ENCODE measurements at places on chromosomes 13 and 19.

- DNase-seq: no peak
These were observed 285.8 kb downstream of the DIAPH3 start for GRCh38 chr13:59877933-59878332.

DNA sequence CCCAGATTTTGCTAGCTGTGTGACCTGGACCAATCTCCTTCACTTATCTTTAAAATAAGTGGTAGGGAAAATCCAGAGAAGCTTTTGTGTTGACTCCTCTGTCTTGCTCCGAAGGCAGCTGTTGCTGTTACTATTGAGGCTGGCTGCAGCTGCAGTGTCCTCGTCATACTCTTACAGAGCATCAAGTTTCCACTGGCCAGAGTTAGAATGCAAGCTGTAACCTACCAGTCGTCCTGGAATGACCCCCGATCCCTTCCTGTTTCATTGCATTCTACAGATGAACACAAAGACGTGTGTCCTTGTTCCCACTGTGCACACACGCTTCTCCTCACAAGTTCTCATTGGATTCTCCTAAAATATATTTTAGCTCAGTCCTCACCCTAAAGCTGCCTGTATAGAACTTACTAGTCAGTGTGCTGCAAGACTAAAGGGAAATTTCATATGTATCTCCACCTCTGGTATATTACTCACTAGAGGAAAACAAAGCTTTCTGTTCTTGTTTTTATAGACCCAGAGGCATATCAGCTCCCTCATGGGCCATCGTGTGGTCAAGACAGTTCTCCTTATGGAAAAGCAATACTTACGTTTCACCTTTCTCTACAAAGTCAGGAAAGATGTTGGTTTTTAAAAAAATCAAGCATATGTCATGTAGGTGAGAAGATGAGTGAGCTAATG, 589.8 kb downstream of the LMO7 start:
- no peak for DNase-seq

DNA sequence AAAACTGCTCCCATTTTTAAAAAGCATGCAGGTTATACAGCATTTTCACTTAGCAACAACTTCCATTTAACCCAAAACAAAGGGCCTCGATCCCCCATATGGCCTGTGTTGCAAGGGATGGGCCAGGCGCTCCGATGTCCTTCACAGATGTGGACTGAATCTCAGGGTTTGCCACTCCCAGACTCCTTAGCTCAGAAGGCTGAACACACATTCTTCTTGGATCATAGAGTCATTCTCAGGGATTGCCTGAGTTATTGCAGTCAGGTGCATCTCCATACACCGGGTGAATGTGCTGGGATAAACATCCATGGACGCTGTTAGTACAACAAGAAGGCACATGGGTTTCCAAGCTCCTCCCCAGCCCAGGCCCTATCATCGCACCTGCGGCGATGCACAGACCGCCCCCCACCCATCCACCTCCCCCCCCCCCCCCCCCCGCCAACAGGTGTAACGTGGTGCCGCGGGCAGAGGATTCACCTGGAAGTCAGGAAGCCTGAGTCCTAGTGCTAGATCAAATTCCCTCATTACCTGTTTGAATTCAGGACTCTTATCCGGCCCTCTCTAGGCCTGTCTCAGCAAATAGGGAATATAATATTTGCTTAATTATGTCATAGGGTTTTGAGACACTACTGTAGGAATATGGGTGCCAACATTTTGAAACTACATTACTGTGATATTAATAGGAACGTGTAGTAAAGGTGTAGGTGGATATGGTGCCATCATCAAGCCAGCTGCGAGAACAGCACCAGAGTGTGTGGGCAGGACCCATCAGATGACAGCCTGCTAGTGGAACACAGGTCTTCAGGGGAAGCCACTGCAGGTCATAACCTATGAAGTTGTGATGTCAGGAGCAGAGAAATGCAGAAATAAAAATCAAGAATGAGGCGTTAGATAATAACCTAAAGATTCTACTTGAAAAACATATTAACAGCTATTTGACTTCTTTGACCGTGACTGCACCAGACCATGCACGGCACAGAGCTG, 110.9 kb downstream of the SACS start:
- no peak for DNase-seq

- no peak for DNase-seq
These were observed 4.2 kb upstream of the ZSCAN4 start for GRCh38 chr19:57664269-57665127.

DNA sequence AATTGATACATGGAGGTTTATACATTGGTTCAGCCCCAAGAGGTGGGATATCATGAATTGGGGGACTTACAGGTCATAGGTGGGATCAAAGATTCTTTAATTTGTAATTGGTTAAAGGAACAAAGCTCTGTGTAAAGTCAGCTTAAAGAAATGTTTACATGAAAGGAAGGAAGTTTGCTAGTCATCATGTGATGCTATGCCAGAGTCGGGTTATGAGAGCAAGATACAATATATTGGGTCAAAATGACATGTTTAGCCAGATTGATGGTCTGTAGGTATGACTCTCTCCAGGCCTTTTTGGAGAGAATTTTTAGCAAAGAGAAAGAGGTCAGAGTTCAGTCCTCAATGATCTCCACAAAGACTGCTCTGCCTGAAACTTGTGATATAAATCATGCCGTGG, 5.3 kb upstream of the CYSLTR2 start:
- no peak for DNase-seq

DNA sequence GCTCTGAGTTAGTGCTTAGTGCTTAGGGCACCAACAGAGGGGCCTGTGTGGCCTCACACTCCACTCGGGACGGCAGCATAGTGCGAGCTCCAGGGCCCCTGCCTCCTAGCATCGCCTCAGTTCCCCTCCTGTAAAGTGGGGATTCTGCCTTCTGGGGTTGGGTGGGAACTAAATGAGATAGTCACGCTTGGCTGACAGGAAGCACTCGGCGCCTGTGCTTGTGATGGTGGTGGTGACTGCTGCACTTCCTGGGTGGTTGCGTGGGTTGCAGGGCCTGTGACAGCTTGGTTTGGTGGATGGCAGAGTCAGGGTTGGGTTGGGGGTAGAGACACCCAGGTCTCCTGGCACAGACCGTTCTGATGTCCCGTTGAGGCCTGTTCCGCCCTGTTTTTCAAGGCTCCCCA, 7.7 kb downstream of the PLEKHF1 start:
- peak; percentile 73 for DNase-seq

DNA sequence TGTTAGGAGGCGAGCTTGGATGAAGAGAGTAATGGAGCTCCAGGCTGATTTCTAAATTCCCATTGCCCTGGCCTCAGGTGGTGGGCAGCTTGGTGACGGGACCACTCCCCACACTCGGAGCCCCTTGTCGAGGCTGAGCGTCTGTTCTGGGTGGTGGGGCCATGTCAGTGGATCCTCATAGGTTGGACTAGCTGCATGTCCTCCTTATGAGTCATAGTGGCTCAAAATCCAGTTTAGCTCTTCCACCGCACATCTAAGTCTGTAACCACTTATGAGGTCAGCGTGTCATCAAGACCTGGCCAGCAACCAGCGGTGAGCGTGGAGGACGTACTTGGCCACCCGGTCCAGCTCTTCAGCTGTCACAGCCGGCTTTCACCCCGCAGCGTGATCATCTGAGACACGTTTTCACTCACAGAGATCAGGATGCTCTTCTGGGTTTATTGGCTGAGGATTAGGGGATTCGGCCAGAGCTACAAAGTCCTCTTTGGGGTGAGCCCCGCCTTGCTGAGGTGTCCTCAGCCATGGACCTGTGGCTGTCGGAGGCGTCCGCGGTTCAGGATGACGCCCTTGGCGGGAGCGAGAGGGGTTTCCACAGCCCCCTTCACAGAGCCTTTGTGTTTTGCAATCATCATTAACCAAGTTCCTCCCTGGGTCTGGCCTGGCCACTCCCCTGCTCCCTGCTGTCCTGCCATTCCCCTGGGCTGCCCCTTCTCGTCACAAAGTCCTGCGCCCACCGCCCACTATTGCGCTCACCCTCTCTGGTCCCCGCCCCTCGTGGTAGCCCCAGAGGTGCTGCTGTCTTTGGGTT, 41.9 kb downstream of the ADPRHL1 start:
- no peak for DNase-seq

DNA sequence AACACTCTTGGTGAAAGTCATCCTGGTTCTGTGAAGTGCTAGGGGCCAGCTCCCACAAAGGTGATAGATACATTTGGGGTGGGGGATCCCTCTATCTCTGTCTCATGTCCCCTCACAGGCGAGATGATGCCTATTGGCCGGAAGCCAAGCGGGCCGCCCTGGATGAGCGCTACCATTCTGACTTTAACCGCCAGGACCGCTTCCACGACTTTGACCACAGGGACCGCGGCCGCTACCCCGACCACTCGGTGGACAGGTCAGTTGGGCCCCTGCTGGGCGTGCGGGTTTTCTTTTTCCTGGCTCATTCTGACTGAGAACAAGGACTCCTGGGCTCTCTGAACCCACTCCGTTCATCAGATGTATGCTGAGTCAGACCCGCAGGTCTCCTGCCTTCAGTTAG, 16.4 kb downstream of the MICOS13 start:
- no peak for DNase-seq

DNA sequence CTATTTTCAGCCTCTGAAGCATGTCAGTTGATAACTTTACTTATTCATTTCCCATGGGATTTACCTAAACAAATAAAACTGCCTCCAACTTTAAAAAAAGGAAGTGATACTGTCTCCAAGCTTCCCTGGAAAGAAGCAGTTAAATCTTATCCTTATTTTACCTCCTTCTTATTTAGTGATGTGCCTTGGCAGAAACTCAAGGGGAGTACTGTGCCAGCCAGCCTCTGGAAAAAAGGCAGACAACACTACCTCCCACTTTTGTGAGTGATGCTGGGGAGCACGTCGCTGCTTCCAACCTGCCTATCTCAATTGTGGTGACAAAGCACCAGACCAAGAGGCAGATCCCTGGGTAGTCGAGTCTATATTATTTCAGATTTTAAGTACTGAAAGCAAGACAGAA, 765.6 kb downstream of the DIAPH3 start:
- no peak for DNase-seq

- DNase-seq: no peak
These were observed 88.4 kb downstream of the RXFP2 start for GRCh38 chr13:31827707-31828106.

- no peak for DNase-seq
These were observed 41.4 kb downstream of the ZNF333 start for GRCh38 chr19:14731200-14731599.

DNA sequence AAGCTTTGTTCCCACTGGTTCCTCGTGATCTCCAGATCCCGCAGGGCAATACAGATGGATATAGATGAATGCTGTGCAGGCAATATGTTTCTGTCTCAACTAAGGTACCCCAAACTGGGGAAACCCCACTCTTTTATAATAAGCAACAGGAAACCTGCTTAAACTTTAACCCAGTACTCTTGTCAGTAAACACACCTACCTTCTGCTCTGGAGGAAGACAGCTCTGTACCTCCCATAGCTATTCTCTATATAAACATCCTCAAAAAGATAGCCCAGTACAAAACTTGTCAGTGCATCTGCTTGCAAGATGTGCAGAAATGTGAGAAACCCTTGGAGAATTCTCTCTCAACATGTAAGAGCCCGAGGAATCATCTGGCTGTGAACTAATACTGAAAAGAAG, 583.6 kb downstream of the OLFM4 start:
- no peak for DNase-seq

DNA sequence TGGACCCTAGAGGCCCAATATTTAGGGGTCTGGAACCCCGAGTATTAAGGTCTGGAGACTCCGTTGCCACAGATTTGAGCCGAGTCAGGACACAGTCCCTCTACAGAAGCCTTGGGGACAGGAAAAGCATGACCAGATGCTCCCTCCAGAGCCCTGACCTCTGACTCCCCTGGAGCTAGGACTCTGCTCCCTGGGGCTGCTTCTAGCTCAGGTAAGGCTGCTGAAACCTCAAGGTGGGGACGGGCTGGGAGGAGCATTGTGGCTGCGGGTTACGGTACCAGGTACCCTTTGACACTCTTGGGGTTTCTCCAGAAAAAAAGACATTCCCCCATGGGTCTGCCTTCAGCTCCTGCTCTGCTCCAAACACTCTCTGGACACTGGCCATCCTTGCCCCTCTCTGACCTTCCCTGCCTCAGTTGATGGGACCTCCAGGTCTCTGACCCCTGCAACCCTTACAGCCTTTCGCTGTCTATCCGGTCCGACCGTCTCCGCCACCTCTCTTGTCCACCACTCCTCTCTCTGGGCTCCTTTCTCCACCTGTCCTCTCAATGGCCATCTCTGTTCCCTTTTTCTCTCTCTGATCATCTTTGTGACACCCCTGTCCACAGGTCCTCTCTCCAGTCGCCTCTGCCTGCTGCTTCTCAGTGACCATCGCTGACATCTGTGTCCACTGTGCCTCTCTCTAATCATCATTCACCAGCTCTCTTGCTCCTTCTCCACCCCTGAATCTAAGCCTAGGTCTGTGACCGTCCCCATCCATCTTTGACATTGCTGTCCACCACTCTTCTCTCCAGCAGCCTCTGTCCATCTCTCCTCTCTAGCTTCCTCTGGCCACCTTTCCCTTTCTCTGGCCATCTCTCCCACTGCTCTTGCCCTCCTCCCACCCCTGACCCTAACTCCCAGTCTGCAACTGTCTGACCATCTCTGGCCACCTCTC, 1.4 kb downstream of the LRFN3 start:
- no peak for DNase-seq

DNA sequence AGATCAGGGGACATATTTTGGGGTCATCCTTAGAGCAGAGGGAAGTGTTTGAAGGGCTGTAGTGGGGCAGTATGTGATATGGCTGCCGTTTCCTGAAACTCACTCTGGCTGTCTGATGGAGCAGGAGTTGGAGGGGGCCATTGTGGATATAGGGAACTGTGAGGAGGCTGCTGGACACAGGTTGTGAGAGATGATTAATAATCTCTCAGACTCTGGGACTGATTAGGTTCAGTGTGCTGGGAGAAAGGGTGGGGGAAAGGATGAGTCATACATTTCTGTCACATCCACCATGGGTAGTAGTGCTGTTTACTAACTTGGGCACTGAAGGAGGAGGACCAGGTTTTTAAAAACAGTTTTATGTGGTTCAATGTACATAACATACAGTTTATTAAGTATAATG, 4.8 kb downstream of the B3GLCT start:
- DNase-seq: no peak

DNA sequence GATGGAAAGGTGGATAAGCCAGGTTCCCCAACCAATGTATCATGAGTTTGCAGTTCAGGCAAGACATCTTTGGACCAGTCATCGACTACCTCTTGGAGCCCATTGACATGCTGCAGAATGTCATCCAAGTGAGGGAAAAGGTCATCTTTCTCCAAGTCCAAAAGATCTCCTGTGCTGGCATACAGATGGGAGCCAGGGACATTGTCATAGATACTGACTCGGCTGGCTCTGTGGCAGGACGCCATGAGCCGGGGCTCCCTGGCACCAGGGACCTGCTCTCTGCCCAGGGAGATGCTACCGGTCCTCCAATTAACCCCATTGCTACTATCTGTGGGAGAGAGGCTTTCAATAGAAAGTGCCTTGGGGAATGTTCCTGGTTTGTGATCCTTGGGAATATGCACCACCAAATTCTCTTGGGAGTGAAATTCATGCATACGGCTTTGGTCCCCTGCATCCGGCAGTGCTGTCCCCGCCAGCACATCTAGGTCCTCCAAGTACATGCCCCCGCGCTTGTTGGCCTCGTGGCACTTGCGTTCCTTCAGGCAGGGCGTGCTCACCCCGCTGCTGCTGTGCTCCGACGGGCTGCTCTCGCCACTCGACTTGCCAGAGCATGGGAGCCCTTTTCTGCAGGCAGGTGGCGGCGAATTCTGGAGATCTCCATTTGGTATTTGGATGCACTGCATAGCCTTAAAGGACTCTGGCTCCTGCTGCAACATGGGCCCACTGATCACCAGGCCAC, 113.0 kb downstream of the KL start:
- DNase-seq: no peak

GRCh38 chr19:32330213-32330857, 15.1 kb upstream of the ZNF507 start:
- no peak for DNase-seq

- DNase-seq: no peak
These were observed 3.6 kb downstream of the SEMA6B start for GRCh38 chr19:4555657-4556561.

Measured in stimulated activated CD4-positive, alpha-beta T cell treated with anti-CD3 and anti-CD28 coated beads, Interleukin-1b, Interleukin-23, amount 100 ng/mL, for 24 hours (primary cell).